ENCODE measurements at places on chromosomes 16 and 17.
A peak's percentile ranks its signal among the peaks of the same experiment; 100 is the strongest.

DNA sequence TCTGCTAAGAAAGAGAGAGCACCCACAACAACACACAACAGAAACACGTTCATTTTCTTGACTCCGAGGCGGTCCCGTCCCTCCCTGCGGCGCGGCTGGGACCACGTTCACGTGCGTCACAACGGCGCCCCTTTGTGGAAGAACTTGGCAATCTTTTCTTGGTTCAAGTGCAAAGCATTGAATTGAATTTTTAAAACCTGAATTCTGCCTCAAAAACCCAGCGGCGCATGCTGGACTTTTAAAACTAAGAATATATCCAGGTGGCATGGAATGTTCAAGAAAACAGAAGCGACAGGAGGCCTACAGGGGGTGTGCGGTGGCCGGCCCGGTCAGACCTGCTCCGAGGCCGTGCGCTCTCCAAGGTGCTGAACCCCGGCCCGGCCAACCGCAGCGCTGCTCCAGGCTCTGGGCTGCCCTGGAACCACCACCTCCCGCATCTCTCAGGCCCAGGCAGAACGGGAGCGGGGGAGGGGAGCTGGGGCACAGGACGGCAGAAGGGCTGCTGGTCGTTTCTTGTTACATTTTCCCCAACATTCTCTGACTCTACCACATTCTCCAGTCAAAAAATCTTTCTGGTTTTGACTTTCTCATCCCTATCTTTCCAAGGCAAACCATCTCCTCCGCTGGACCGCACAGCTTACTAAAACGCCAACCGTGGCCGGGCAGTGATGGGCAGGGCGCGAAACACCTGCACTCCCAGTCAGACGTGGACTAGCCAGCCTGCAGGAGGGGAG lies 3.4 kb upstream of the HEXD start:
- peak; percentile 81 for DNase-seq

DNA sequence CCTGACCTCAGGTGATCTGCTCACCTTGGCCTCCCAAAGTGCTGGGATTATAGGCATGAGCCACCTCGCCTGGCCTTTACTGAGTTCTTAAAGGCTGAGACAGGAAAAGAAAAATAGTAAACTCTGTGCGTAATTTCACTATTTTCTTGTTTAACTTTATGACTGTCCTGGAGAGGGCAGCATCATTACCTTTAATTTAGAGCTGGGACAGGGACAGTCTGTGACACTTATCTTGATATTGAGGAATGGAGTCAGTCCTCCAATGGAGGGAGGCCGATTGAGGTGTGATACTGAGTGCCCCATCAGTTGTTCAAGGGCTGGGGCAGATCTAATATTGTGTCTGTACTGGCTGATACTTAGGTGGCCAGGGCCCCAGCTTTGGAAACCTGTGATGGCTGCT lies 21.5 kb upstream of the SPN start:
- DNase-seq: peak; percentile 51

DNA sequence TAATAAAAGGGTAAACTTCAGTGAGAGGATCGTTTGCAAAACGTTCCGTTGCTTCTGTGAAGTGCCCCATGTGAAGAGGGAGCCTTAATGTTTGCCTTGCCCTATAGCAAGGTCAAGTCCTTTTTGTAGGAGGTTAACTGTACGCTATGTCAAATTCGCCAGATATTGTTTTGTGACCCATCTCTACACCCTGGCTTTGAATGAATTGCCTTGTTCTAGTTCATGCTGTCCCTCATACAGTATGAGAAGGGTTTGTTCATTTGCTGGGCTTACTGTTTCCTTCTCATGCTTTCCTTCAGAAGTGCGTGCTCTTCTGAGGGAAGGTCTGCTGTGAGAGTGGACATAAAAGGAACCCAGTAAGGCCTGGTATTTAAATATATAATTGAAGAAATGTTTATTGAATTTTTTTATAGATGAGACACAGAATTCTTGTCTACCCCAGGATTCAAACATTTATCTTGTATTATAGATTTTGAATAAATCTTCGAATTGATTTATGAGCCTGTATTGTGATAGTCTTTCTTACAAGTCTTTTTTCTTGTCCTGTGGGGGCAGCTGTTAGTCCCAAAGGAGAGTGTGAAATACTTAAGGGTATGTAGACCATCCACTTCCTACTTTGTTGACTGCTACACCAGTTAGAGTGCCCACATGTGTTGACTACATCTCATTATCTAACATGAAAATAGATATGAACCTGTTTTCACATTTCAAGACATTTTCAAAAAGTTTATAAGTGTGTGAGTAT lies 1.7 kb downstream of the MAP3K3 start:
- DNase-seq: no peak

GRCh38 chr16:84844049-84844350 lies 24.2 kb downstream of the CRISPLD2 start:
- DNase-seq: no peak

GRCh38 chr16:10514369-10515055 lies 65.9 kb downstream of the EMP2 start:
- peak; percentile 70 for DNase-seq

DNA sequence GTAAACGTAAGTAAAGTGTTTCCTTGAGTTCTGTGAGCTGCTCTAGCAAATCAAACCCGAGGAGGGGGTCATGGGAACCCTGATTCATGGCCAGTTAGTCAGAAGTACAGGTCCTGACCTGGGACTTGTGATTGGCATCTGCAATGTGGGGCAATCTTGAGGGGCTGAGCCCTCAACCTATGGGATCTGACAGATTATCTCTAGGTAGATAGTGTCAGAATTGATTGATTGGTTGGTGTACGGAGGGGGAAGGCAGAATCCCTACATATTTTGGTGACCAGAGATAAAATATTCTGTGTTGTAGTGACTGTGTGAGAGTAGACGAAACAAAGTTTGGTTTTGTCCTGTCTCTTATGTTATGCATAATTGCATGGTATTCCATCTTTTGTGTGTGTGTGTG lies 100.5 kb upstream of the NETO2 start:
- DNase-seq: no peak

DNA sequence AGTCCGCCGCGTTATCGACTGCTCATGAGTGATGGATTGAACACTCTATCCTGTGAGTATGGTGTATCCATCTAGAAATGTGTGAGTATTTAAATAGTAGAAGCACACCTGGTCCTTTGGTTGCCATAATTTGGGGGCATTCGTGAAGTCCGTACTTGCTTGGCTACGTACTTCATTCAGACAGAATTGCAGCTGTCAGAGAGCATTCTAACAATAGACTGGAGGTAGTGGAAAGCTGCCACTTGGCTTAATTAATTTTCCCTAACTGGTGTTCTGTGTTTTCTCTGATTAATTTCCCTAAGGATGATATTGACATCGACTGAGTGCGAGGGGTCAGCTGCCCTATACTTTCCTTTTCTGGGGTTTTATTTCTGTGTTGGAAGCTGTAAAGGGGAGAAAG lies 14.1 kb downstream of the RPA1 start:
- no peak for DNase-seq

DNA sequence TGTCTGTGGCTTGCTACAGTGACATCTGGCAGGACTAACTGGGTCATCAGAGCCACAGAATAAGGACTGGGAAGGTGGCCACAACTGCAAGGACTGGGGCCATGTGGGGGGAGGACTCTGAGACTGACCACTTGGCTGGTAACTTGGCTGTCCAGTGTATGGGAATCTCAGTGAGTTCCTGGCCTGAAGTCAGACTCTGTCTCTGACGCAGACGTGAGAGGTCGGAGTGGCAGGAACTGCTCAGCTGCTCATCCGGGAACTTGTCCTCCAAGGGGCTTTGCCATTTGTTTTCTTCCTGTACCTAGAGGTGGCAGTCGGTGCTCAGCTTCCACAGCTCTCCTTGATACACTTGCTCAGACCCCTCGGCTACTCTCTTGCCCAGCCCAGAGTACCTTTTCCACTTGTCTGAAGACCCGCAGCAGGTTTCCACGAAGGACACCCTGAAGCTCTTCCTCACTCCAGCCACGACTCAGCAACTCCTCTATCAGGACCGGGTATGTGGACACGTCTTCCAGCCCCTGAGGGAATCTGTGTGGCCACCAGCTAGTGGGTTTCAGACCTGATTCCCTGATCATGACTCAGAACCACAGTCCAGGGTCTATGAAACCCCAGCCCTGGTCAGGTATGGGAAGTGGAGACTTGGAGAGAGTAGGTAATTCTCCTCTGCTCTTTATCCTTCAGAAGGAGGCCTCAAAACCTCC lies 7.3 kb upstream of the DPEP3 start:
- peak; percentile 2 for DNase-seq

- DNase-seq: no peak
Measured at GRCh38 chr17:38917259-38917658, 8.2 kb upstream of the LASP1NB start.

- DNase-seq: no peak
Measured at GRCh38 chr16:62363501-62363900, 327.3 kb upstream of the CDH8 start.

DNA sequence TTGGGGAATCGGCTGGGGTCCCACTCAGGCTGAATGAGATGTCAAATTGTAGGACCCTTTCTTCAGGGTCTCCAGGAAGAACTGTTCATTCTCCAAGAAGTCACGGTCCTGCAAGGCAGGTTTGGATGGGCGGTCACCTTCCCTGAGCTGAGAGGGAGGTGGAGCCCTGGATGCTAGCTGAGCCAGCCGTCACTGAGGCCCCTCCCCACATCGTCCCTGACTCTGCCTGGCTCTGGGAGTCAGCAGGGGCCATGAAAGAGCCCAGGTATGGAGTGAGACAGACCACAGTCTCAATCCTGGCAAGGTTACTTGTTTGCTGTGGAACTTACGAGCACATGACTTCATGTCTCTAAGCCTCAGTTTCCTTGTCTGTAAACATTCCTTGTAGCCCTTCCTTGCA lies 6.0 kb upstream of the MRPL38 start:
- DNase-seq: no peak

GRCh38 chr16:1443403-1443973 lies 868 bp downstream of the CCDC154 start:
- DNase-seq: no peak

GRCh38 chr16:804193-805048 lies 3.9 kb upstream of the GNG13 start:
- no peak for DNase-seq

DNA sequence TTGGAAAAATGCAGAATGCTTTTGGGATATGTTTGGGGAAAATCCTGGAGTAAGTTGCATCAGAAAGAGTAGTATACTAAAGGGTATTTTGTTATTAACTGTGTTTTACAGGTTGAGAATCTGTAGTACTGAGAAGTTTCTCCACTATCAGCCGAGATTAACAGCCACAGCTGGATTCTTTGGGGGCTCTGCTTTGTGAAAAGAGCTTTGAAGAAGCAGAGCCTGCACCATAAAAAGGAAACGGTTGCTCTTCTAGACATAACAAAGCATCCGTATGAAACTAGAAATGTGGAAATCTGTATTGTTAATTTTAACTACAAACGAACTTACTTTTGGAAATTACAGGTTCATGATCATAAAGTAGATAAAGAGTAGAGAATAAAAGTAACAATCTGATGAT lies 5.3 kb downstream of the NLK start:
- no peak for DNase-seq

GRCh38 chr16:88901718-88902337 lies 35.4 kb upstream of the PABPN1L start:
- no peak for DNase-seq

GRCh38 chr17:80384078-80384960 lies 30.6 kb upstream of the ENDOV start:
- no peak for DNase-seq

DNA sequence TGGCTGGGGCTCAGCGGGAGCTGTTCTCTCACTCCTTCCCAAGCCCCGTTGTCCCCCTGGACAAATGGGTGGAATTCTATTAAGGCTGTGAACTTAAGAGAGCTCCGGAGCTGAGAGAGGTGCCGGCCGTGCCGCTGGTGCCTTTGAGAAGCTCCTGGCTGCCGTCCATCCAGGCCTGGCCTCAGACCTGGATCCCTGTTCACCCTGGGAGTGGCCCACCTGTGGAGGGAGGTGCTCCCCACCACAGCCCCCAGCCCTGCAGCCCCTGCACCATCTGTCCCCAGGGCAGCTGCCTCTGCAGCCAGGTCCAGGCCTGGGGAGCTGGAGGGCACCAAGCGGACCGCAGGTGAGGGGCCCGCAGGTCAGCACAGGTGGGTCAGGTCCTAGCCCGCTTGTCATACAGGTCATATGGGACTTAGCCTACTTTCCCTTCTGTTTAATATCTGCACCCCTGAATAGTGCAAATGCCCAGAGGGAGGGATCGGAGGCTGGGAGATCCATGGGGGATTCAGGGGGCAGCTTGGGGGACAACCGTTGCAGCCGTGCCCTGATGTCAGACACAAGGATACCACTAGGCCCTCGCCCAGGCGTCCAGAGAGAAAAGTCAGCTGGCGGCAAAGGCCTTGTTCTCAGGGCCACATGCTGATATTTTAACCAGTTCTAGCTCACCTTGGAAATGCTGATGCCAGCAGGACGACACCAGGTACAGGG lies 15.2 kb upstream of the METRNL start:
- DNase-seq: no peak

GRCh38 chr16:66576296-66576695 lies 3.0 kb upstream of the CMTM2 start:
- DNase-seq: no peak

GRCh38 chr16:30539000-30539964 lies 4.6 kb upstream of the ZNF747 start:
- no peak for DNase-seq

DNA sequence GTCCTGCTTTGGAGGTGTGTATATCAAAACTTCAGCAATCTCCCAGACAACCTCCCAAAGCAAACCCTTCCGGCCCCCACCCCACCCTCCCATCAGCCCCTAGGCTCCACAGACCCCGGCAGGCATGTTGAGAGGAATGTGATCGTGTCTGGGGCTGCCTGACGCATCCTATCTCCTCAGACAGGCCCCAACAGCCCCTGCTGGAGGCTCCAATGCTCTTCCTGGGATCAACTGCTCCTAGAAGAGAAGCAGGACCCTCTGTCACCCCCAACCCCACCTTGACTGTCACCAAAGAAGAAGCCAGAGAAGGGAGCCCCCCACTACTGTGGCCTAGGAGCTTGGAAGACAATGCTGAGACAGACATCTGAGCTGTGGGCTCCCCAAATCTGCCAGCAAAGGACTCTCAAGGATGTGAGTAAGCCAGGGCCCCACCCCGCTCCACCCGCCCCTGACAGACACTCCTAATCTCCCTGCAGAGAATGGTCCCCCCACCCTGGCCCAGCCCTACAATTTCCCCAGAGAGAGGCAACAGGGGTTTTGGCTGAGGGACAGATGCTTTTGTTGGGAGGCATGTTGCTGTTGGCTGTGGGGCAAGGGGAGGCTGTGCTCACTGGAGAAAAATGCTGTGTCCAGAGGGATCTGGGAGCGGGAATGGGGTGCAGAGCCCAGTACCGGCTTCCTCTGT lies 1.6 kb upstream of the KRT14 start:
- no peak for DNase-seq

DNA sequence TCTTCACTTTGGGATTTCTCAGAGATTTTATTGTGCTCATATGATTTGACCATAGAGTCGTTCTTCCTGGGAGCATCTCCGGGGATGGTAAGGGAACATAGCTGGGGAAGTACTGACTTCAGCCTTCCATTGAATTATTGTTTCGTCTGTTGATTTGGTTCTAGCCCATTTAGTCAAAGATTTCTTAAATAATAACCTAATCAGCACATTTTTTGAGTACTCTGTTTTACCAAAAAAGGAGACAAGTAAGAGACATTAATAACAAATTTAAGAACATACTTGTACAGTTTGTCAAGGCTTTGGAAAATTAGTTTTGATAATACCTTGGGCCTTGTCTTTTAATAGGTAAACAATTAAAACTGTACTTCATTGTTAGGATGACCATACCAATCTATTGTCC lies 78.0 kb downstream of the CDRT15 start:
- DNase-seq: no peak

Data from GM13977 (cell line).